NCI-H2171 (cell line): ENCODE measurements at places on chromosomes 13 and 19.

DNA sequence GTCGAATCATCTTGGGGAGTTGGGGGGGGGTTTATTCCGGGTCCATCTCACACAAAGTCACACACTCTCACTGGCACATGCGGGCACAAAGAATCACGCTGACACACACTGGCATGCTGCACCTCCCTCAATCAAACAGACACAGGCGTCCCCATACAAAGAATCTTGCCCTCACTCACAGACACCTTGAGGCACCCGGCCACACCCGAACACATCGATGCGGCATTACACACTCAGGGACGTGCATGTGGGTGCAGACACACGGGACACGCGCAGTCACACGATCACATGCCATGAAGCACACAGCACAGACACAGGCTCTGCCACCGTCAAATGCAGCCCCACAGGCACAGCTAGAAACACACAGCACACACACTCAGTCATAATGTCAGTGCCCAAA is 7.8 kb downstream of the NFIX start:
- no peak for DNase-seq

DNA sequence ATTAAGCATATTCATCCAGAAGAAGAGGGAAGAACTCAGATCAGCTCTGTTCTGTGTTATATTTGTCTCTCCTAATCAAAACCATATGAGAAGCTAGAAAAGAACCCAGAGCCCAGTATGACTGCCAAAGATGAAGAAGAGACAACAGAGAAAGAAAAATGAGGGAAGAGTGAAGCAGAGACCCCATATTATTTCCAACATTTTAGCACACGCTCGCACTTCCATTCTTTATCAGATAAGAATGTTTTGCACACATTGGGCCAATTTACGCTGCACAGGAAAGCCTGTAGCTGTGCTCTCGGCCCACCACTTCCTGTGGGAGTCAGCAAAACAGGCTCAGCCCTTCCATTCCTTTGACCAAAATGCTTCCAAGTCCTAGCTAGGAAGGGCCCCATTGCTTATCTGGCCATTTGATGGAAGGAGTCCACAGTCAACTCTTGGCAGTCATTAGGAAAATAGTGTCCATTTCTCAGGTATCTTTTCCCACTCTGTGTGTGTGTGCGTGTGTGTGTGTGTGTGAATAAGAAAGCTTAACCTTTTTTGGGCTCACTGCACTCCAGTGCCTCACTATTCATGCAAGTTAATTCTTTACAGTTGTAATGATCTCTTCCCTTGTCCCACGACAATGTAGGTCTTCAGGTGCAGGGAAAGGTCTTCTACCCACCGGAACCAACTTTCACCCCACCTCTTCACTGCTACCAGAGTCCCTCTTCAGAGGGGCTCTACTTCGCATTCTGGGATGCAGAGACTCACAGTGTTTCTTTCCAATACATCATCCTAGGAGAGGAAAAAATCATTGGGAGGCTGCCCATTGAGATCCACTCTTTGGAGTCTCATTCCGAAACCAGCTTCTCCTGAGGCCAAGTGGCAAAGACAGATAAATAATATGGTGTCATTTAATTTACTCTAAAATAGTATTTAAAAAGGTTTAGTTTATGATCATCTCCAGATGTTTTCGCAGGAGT is 237.5 kb downstream of the COG6 start:
- DNase-seq, result no peak

GRCh38 chr13:28392428-28392827 is 102.5 kb downstream of the FLT1 start:
- DNase-seq, result no peak

DNA sequence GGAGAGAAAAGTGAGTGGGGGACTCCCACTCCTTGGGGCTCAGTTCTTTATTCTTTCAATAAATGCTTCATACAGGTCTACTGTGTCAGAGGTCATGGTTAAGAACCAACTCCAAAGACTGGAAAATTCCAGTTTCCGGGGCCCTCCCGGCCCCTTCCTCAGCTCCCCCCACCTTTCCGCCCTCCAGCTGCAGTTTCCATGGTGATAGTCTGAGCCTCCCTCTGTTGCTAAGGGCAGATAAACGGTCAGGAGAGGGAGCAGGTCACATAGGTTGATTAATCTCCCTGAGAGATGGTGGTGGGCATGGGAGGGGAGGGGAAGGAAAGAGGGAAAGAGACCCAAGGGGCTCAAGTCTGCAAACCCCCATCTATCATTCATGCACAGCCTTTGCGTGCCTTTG is 131.5 kb upstream of the USP29 start:
- no peak for DNase-seq

GRCh38 chr19:17496337-17496997 is 15.0 kb upstream of the PGLS start:
- peak; percentile 21 for DNase-seq

GRCh38 chr13:36339600-36340155 is 6.5 kb downstream of the SPART start:
- DNase-seq, result no peak

- DNase-seq, result no peak
Observed at GRCh38 chr19:2577722-2578335, 101.9 kb downstream of the GADD45B start.

DNA sequence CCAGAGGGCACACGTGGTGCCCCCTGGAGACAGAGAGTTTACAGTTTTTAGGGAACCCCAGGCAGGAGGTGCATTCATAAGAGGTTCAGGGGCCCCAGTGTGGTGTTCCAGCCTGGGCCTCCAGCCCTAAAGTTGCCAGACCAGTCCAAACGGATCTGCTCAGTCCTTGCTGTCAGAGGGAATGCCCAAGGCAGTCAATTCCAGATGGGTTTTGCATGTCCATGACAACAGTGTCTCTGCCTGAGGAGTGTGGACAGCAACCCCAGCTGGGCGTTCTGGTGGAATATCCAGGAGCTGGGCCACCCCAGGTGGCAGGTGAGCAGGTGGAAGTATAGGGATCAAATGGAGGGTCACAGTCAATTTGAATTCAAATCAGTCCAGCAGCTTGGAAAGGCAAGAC is 25.3 kb downstream of the FBXO27 start:
- DNase-seq, result no peak

DNA sequence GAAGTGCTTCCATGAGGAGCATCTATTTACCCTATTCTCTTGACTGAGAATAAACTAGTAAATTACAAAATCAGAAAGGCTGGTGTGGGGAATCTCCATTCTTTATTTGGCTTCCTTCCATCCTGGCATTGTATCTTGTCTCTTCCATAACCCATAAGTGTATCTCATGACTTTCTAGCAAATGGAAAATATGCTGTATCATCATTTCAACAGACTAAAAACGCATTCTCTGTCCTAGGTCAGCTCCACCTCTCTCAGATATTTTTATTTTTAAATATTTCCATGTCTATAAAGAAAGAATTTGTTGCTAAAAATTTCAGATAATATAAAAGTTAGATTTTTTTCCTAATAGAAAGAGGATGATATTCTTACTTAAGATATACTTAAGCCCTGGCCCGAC is 154.2 kb upstream of the MYO16 start:
- no peak for DNase-seq

DNA sequence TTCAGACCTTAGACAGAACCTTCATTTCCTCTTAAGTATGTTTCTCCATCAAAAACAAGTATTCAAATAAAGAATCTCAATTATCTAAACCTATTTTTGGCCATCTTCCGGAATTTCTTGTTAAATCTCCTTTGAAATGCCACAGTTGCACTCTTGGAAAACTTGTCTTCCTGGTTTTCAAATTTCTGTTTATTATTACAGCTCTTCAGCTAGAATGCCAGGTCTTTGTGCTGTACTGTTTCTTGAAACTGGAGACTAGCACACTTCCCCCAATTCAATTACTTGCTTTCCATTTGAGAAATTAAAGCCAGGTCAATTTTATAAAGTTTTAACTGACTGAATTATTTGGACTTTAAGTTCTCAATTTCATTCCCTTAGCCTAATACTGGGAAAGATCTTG is 10.2 kb downstream of the KCNRG start:
- DNase-seq, result no peak
